MV-4-11 (cell line): ENCODE measurements at places on chromosomes 2 and 18.

GRCh38 chr2:20565623-20566236 is 85.2 kb downstream of the HS1BP3 start:
- no peak for DNase-seq

DNA sequence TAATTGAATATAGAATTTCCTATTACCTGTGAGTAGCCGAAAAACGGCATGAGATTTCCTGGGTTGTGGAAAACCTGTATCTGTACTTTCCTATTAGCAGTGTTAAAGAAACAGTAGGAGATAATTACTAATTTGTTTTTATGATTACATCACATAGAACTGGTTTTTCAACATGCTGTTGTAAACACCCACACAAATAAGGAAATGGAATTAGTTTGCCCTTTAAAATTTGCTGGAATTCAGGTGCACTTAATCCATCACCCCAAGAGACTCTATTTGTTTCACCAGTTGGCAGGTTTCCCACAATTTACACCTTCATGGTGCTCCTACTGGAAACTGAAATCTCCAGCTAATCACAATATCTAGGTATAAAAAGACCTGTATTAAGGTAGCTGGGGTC is 274.1 kb upstream of the SLC8A1 start:
- DNase-seq = no peak

GRCh38 chr2:224983712-224984554 is 58.3 kb downstream of the DOCK10 start:
- no peak for DNase-seq

- no peak for DNase-seq
Measured at GRCh38 chr2:16661526-16661925, 4.1 kb downstream of the CYRIA start.

DNA sequence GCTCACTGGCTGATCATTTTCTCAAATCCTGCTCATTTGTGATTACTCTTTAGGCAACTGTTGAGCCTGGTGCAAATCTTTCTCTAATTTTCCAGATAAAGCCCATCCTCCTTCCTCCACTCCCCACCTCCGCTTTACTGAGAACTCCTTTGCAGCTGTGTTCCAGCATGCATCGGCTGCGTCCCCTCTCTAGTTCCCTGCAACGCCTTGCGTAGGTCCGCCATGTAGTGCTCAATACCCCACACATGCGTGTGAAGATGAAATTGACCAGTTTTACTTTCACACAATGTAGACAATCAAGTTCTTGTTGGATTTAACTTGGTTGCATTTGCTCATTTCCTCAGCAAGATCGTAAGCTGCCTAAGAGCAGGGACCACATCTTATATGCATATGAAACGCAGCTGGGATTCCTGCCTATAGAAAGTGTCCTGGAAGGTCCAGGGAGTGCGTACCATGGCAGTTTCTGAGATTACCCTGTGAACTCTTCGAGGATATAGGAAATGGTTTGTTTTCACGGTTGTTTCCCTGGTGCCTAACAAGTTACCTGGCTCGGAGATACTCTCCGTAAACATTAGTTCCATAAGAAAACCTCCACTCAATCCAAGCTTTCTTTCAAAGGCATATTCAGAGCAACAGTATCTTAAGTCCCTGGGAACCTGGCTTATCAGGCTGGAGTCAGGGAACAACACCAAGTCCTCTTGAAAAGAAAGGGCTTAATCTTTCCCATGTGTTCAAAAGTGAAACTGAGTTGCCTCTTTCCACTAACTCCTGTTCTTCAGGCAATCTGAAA is 766.4 kb upstream of the ID2 start:
- DNase-seq = no peak

DNA sequence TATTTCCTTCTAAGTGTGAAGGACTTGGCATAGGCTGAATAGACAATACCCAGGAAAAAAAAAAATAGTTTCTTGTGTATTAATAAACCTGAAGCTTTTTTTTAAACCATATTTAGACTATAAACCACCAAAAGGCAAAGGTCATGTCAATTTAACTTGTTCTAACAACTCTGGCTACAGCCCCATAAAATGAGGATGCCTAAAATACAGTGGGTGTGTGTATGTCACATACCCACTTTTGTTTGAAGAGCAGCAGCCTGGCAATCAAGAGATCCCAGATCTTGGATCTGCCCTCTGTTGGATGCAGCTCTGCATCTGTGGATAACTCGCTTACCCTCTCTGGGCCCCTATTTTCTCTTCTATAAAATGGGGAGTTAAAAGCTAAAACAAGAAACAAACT is 65.4 kb downstream of the SATB2 start:
- no peak for DNase-seq

DNA sequence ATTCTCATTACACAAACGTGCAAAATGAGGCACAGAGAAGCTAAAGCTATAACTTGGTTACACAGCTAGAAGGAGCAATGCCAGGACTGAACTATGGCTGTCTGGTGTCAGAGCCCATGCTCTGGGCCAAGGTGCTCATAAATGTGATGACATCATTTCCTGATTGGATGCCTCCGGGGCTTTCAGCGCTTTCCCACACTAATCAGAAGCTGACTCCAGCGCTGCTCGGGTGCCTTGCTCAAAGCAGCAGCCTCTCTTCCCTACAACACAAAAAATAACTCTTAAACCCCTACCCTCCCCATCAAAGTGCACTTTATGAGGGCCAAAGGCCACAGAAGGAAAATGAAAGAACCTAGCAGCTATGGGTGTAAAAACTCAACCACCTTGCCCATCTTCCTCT is 90.7 kb downstream of the STK39 start:
- no peak for DNase-seq

GRCh38 chr2:171173087-171173486 is 12.4 kb upstream of the TLK1 start:
- peak; percentile 26 for DNase-seq

- DNase-seq = no peak
Measured at GRCh38 chr18:1304392-1304992, 399.8 kb downstream of the ADCYAP1 start.

- no peak for DNase-seq
Measured at GRCh38 chr2:40450796-40451430, 977 bp downstream of the SLC8A1 start.

DNA sequence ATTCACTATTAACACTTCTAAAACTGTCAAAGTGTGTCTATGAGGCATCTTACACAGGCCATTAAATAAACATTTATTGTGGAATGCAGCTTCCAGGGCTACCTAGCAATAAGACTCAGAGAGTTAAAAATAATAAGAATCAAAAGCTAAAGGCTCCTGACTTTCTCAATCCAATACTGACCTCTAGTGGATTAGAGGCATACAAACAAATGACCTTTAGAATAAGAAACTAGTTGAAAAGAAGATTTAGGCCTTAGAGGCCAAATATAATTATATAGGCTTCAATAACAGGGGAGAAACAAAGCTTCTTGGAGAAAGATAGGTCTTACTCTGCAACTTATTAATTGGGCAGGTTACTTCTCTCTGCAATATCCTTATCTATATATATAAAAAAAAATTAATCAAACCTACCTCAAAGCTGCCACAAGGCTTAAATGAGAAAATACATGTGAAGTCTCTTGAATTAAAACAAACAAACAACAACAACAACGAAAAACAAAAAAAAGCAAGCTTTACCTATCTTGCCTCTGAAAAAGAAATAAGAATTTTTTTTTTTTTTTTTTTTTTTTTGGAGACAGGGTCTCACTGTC is 246.1 kb downstream of the EXOC6B start:
- DNase-seq = peak; percentile 54

DNA sequence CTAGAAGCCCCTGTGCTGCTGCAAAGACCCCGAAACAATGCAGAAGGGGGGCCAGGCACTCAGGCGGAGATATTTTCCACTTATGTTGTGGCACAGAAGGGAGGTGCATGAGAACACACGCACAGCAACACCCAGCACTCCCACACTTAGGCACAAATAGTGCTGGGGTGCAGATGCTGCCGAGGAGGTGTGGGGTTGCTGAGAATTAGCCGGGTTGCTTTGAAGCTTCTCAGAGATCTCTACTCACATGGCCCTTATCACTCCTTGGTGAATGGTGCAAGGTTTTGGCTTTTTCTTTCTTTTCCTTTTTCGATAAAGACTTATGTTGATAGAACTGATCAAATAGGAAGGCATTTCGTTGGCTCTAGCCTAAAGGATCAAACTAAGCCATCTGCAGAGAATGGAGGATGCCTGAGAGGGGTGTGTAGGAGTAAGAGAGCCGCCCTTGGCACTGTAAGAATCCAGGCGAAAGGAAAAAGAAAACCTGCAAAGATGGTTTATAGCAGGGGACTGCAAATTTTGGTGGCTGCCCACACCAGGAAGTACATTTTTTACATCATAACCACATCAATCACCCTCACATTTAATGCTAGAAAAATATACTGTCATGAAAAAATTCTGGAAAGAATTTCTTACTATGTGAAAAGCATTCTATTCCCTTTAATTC is 27.9 kb upstream of the FHL2 start:
- DNase-seq = no peak

GRCh38 chr18:24600076-24600654 is 139.7 kb downstream of the HRH4 start:
- DNase-seq = peak; percentile 19

DNA sequence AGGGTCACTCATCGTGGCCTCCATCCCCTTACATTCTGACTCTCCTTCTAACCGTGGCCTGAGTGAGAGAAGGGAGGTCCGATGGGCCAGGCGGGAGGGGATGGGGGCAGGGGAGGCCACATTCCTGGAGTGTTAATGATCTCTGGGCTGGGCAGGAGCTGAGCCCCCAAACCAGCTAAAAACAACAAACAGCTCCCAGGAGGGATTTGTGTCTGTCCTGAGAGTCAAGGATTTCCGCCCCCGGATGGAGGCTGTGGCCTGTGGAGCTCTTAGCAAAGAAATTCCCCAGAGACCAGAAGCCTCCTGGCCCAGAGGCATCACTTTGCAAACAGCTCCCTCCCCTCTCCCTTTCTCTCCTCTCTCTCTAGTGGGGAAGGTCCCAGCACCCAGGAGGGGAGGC is 23.5 kb downstream of the EMX1 start:
- DNase-seq = no peak

GRCh38 chr18:76471593-76471992 is 23.4 kb downstream of the ZNF516 start:
- DNase-seq = no peak

DNA sequence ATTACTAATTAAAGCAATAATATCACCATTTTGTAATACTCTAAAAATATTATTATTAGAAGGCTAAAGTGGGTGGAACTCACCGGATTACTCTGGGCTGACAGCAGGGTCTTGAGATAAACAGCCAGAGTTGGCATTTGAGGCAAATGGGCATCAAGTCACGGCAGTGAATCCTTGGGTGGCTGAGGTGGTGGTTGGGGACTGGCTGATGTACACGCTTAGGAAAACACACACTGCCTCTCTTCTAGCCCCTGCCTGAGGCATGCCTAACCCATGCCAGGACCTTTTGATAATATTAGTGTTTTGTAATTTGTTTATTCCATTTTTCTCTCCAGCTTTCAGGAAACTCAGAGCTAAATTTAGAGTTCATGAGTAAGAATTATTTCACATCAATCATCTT is 76.8 kb downstream of the ACKR3 start:
- no peak for DNase-seq

DNA sequence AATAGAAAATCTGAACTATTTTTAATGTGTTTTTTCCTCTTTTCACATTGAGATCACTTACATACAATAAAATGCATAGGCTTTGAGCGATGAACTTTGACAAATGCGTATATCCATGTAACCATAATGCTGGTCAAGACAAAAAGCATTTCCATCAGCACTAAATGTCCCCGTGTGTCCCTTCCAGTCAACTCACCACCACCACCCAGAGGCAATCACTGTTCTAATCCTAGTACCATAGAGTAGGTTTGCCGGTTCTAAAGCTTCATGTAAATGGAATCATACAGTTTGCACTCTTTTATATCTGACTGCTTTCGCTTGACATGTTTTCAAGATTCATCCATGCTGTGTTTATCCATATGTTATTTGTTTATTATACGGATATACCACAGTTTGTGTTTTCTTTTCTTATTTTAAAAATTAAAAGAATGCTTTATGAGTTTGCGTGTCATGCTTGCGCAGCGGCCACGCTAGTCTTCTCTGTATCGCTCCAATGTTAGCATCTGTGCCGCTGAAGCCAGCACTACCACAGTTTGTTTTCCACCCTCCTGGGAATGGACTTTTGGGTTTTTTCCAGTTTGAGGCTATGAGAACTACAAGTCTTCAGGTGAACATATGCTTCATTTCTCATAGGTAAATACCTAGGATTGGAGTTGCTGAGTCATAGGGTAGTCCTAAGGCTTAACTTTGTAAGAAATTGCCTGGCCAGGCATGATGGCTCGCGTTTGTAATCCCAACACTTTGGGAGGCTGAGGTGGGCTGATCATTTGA is 197.5 kb upstream of the CHAC2 start:
- DNase-seq = no peak

GRCh38 chr18:68847219-68847837 is 49.4 kb downstream of the CCDC102B start:
- DNase-seq = peak; percentile 6

- no peak for DNase-seq
Measured at GRCh38 chr2:46181789-46182530, 115.2 kb upstream of the EPAS1 start.

- no peak for DNase-seq
Measured at GRCh38 chr18:64201781-64202180, 52.9 kb upstream of the LINC00305 start.

DNA sequence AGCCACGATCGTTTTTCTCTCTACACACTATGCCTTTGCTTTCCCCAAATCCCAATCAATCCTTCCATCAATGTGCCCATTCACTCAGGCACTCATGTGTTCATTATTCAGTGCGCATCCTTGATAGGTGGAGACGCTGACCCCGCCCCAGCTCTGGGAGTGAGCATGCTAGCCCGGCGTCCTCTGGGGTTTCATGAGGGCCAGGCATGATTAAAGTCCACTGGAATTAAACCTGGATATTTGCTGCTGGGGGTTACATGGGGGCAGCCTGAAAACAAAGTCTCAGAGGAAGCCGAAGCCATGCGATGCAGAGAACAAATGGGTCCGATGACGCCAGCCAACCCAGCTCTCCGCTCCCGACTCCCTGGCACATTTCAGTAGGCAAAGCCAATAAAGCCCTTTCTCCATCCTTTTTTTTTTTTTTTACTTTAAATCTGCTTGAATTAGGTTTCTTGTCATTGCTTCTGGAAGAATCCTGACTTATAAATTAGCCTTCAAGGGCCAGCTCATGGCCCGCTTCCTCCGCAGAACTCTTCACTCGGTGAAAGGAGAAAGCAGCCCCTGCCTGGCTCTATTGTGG is 316.4 kb upstream of the ID2 start:
- no peak for DNase-seq

- DNase-seq = no peak
Measured at GRCh38 chr2:8986327-8986976, 17.0 kb downstream of the MBOAT2 start.

GRCh38 chr2:236237468-236238190 is 26.6 kb downstream of the ASB18 start:
- no peak for DNase-seq

DNA sequence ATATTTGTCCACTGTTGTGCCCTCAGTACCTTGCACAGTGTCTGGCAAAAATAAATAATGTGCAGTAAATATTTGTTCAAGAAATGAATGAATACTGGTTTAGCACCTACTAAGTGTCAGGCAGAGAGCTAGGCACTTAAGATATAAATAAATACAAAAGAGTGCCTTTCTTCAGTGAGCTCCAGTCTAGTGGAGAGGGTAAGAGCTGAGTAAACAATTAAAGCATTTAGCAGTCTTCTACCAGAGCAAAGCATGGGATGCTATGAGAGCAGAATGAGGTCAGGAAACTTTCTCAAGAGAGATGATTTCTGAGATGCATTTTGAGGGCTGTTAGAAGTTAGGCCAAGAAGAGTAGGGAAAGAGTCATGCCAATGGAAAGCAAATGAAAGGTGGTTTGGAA is 314.7 kb downstream of the DSC3 start:
- DNase-seq = no peak
